Forelimb muscle (tissue), 1 donor: ENCODE measurements at places on chromosomes 1 and 21. TPM values are rescaled to one million over a fixed set of nuclear protein-coding genes. Genes with fewer than 3 reads are reported as not detected.

DNA sequence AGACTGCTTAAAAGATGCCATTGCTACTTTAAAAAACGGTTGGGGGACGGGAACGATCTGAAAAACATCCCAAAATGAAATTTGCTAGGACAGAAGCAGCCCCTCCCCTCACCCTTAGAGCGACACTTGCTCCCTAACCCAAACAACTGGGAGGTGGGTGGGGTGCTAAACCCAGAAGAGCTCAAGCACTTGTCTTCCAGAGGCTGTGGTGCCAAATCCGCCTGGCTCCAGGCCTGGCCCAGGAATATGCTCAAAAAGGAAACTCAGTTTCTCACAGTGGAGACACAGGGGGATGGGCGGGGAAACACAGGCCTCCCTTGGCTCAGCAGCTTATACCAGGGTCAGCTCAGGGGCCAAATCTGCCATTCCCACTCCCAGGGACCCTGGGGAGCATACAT lies 644 bp upstream of the PBXIP1 start:
- no peak for DNase-seq

DNA sequence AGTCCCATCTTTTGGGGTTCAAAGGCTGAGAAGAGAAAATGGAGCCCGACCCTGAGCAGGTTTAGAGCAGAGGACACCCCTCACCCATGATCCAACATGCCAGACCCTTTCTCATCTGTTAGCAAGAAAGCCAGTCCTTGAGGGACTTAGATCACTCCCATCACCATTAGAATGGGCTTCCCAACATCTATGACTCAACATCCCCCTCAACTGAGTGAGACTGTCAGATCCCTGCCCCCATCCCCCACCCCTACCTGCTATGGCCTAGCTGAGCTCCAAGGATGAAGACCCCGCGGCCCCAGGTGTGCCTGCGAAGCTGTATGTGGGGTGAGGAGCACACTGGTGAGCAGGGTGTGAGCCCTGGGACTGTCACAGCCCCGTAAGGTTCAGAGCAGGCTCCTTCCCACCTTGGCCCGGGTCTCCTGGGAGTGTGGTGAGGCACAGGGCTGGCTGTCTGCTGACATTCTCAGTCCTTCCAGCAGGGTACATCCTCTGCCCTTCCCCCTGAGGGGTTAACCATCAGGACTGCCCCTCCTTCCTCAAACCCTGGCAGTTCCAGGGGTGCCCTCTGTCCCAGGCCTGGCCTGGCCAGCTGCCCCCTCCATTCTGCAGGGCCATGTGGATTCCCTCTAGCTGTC lies 21.4 kb upstream of the BLACAT1 start:
- DNase-seq, result no peak

- no peak for DNase-seq
Measured at GRCh38 chr1:160197231-160197630, 6.9 kb downstream of the CASQ1 start.

GRCh38 chr21:36522219-36522808 lies 42.4 kb upstream of the CLDN14 start:
- DNase-seq, result no peak

- no peak for DNase-seq
Measured at GRCh38 chr1:164796916-164797315, 237.9 kb downstream of the PBX1 start.

DNA sequence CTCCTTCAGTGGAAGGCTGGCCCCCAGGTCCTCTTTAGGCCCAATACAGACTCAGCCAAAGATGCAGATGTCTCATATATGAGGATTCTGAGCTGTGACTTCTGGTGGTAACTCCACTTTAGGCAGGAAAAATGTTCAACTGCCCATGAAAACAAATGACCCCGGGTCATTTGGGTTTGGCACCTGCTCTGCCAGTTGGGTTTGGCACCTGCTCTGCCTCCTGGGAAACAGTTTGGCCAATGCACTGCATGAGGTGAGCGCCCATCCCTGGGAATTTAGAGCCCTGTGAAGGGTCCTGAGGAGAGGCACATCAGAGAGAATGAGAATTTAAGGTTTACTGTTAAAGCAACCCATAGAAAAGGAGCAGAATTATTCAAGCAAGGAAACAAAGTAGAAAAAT lies 45.3 kb downstream of the B3GALT5 start:
- no peak for DNase-seq

DNA sequence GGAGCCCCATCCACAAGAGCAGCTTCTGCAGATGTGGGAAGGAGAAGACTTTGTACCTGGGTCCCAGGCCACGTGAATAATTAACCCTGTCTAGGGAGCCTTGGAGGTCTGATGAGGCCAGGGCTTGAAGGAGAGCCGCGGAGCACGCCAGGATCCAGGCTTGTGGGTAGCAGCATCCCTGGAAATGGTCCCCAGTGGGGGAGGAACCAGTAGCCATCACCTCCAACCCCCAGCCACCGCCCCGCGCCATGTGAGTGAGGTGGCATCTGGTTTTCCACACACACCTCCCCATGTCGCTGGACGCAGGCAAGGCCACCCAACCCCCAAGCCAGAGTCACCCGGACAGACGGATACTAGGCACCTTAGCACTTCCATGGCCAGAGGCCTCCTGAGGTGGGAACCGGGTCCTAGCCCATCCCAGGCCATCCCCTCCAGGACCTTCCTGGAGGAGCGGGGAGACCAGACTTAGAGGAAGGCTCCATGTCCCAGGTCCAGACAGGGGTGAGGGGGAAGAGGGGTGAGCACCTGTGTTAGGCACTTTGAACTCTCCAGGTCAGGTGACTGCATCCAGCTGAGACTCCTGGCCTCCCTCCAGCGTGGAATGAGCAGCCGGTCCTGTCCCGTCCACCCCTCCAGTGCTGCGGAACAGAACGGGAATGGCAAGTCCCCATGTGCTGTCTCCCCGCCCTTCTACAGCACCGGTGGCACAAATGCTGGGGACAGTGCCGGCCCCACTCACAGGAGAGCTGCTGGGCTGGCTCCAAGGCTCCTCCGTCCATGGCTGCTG lies 53.2 kb downstream of the RIPK4 start:
- no peak for DNase-seq

- DNase-seq, result no peak
Measured at GRCh38 chr1:233730809-233731208, 116.9 kb downstream of the KCNK1 start.

GRCh38 chr21:35197191-35197590 lies 148.1 kb upstream of the RUNX1 start:
- no peak for DNase-seq

GRCh38 chr21:39178421-39178820 lies 4.8 kb downstream of the PSMG1 start:
- no peak for DNase-seq

DNA sequence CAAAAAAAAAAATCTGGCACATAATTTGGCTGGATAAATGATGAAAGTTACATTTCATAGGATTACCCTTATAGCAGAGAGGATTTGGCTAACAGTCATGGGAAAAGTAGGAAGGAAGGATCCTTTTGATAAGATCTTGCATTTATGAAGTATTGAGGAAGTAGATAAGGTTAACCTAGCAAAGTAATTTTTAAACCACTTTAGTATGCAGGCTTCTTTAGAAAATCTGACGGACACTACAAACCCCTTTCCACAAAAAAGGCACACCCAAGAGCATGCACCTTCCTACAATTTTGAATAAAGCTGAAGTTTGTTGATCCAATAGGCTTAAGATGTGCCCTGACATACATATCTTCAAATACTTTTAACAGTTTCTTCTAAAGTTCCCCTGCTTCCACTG lies 275.2 kb downstream of the GRIK1 start:
- no peak for DNase-seq

- DNase-seq, result no peak
Measured at GRCh38 chr1:186681121-186681520, 898 bp upstream of the PTGS2 start.

DNA sequence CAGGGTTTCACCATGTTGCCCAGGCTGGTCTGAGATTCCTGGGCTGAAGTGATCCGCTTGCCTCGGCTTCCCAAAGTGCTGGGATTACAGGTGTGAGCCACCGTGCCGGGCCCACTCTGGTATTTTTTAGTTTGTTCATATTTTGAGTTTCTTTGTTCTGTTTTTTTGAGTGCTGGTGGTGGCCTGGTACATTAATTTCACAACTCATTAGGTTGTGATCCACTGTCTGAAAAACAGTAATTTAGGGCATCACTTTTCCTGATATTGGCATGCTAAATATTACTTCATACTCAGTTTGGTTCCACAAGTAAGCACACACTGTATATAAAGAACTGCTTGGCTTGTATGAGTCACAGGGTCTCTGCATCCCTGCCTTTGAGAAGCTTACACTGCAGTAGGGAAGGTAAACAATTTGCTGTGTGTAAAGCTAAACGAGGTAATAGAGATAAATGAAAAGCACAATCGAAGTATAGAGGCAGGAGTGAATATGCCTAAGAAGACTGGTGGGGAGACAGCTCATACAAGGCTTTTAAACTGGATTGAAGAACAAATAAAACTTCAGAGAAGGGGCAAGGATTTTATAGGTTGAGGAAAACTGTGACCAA lies 7.7 kb downstream of the SNX27 start:
- no peak for DNase-seq

GRCh38 chr1:247453997-247454396 lies 3.9 kb downstream of the OR2B11 start:
- DNase-seq, result no peak

DNA sequence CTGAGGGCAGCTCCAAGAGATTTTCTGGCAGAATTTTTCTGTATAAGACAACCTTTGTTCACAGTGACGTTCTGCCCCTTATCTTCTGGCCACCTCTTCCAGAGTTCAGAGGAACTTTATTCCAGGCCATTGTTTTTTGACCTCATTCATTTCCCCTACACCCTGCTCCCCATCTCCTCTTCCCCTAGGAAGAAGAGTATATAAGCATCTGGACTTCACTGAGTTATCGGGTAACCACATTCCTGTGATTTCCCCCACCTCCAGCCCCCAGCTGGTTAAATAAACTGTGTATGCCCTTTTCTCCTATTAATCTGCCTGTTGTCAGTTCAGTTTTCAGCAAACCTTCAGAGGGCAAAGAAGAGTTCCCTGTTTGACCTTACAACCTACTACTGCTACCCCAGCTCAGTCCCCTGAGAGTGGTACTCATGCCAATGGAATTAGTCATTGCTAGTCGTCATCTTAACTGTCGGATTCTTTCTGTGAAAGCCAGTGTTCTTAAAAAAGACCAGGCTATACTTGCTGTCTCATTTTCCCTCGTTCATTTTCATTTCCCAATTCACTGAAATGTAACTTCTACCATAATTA lies 14.3 kb upstream of the ALG14 start:
- DNase-seq, result no peak

GRCh38 chr1:2312160-2312514 lies 79.2 kb downstream of the MORN1 start:
- DNase-seq, result no peak

GRCh38 chr1:163410073-163410999 lies 88.6 kb downstream of the NUF2 start:
- DNase-seq, result peak; percentile 19

GRCh38 chr1:172609528-172609927 lies 49.4 kb upstream of the FASLG start:
- DNase-seq, result no peak

- no peak for DNase-seq
Measured at GRCh38 chr1:226542623-226543103, 5.9 kb upstream of the STUM start.

DNA sequence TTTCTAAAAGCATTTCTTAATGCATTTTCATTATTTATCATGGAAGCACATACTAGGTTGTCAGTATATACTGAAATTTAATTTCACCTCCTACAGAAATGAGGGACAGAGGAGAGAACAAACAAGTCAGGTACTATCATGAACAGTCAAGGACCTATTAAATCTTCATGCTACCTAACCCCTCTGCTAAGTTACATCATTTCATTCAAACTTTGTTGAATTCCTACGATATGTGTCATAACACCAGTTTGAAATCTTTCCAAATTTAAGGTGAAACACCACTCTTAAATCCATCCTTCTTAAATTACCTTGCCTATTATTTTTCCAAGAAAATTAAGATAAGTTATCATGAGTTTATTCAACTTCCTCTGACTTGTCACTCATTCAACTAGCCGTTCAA lies 78.9 kb downstream of the DENND1B start:
- no peak for DNase-seq

- no peak for DNase-seq
Measured at GRCh38 chr21:44062380-44062779, 44.8 kb upstream of the PWP2 start.

- DNase-seq, result no peak
Measured at GRCh38 chr1:45677751-45678245, 8.5 kb downstream of the GPBP1L1 start.

DNA sequence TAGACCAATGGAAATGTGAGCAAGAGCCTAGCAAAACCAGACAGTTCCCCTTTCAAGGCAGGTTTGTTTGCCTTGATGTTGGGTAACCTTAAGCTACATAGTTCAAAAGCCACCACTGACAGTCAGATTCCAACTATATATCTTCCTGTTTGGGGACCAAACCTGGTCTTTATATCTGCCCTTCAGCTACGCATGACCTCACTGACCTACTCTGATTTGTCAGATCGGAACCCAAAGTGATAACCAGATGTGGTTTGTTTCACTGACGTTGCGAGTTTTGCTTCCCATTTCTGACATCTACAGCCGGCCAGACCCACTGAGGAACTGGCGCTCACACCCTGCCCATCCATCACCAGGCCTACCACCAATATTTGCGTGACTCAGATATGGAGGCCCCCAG lies 361.1 kb upstream of the CHRM3 start:
- no peak for DNase-seq

DNA sequence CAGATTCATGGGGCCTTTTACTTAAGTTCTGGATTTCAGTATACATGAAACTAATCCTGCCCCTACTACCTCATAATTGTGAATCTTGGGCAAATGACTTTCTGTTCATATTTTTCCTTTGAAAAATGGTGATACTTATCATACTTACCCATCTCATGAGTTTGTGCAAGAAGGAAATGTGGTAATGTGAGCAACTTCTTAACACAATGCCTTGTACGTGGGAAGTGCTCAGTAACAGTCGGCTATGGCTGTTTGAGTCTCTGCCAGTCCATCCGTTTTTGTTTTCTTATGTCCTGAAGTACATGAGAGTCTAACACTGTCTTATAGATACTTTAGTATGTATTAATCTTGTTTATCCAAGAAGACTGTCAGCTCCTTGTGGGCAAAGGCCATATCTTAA lies 86.5 kb downstream of the PATJ start:
- no peak for DNase-seq

- DNase-seq, result no peak
Measured at GRCh38 chr1:60908159-60908558, 174.2 kb upstream of the NFIA start.

- DNase-seq, result no peak
Measured at GRCh38 chr1:111571987-111572386, 47.6 kb upstream of the RAP1A start.

- no peak for DNase-seq
Measured at GRCh38 chr1:8189931-8190483, 127.9 kb upstream of the SLC45A1 start.

Gene ABCA4
- polyA plus RNA-seq, result 0.59 TPM

Gene ADAMTSL4
- polyA plus RNA-seq, result 52.0 TPM

Gene DNAI4
- 4.3 TPM for polyA plus RNA-seq

Gene SYDE2
- polyA plus RNA-seq, result 3.7 TPM

Gene C8A
- polyA plus RNA-seq, result not detected

Gene ATP6V1G3
- not detected for polyA plus RNA-seq

Gene STXBP3
- polyA plus RNA-seq, result 33.3 TPM

Gene CELA3B
- polyA plus RNA-seq, result not detected

Gene GNG4
- polyA plus RNA-seq, result 0.42 TPM

Gene BSND
- 0.04 TPM for polyA plus RNA-seq

Gene HORMAD1
- 0.11 TPM for polyA plus RNA-seq
